Skin of body (tissue), 3 donors: ENCODE measurements at places on chromosomes 16 and 17. TPM values are rescaled to one million over a fixed set of nuclear protein-coding genes. Genes with fewer than 3 reads are reported as not detected.

PLK1 gene
- total RNA-seq: 5.1 TPM

DNA sequence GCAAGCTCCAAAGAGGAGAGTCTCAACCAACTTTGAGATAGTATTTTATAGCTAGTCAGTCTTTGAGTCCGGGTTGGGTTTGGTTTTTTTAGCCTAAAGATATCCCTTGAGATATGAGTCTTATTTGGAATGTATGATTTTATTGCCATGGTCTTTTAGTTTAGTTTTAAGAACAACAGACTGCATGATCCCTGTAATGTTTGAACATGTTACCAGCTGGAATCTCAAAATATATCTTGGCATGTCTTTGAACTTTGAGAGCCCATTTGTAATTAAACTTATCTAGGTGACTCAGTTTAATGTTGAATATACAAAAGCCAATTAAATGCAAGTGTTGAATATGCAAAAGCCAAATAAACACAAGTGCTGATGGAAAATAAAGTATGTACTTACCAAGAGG is 100.6 kb downstream of the TANGO6 start:
- no peak for DNase-seq

SLC13A2 gene
- 0.20 TPM for total RNA-seq

DNA sequence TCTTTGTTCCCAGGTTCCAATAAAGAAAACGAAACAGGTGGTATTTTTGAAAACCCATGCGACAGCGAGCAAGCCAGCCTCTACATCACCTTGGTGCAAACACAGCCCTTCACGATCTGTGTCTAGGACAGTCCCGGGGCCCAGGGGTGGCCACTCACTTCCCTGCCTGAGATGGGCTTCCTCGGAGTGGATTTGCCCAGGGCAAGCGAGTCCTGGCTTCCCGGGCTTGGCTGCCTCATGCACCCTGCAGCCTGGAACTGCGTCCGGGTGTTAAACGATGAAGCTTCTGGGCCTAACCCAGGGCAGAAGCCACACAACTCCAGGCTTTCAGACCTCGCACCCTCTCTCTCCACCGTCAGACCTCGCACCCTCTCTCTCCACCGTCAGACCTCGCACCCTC is 66.0 kb downstream of the RPH3AL start:
- no peak for DNase-seq

- DNase-seq: no peak
Observed at GRCh38 chr17:50238601-50239280, 35.5 kb upstream of the TMEM92 start.

ACSM2A gene
- 0.10 TPM for total RNA-seq

- no peak for DNase-seq
Observed at GRCh38 chr16:54143934-54144571, 142.5 kb downstream of the IRX3 start.

MLKL gene
- 3.9 TPM for total RNA-seq

- DNase-seq: no peak
Observed at GRCh38 chr17:76742958-76743357, 5.0 kb downstream of the MFSD11 start.

PHAF1 gene
- total RNA-seq: 21.2 TPM

- DNase-seq: no peak
Observed at GRCh38 chr16:85582229-85582991, 30.7 kb upstream of the GSE1 start.

DHRS7C gene
- 15.9 TPM for total RNA-seq

DNA sequence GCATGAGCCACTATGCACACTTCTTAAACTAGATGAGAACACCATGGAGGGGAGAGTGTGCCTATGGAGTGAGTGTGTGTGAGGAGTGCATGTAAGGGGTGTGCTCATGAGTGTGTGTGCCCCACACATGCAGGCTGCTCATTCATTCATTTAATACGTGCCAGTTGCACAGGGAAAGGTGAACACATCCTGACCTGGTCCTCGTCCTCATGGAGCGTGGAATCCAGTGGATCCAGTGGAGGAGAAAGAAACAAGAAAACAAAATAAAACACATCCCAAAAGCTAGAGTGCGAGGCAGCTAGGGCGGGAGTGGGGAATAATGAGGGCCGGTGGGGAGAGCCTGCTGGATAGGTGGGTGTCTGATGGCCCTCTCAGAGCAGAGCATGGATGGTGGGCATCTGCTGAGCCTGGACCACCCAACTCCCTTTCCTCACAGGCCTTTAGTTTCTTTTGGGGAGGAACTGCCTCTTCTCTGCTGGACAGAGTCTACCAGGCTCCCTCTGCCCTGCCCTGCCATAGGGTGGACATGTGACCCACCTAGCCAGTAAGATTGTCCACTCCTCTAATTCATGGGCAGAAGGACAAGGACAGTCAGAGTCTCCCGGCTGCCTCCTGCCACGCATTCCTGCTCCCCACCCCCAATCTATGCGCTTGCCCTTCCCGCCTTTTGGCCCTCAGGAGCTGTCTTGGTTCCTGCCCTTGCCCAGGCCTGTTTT is 204.3 kb downstream of the RAB11FIP4 start:
- DNase-seq: no peak

DNA sequence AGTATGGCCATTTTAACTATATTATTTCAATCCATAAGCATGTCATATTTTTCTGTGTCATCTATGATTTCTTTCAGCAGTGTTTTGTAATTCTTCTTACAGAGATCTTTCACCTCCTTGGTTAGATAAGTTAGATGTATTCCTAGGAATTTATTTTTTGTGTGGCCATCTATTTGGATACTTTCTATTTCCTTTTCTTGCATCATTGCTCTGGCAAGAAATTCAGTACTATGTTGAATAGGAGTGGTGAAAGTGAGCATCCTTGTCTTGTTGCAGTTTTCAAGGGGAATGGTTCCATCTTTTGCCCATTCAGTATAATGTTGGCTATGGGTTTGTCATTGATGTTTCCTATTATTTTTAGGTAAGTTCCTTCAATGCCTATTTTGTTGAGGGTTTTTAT is 15.1 kb upstream of the ABCA9 start:
- DNase-seq: no peak

GRCh38 chr17:5695480-5695879 is 111.2 kb upstream of the NLRP1 start:
- no peak for DNase-seq
